ENCODE measurements at places on chromosomes 3 and 15. TPM values are rescaled to one million over a fixed set of nuclear protein-coding genes. Genes with fewer than 3 reads are reported as not detected.

- DNase-seq = peak; percentile 36
These were observed 28.1 kb downstream of the ZNF589 start for GRCh38 chr3:48268936-48269561.

Gene COL8A1
- polyA plus RNA-seq = 1.9 TPM

- DNase-seq = no peak
These were observed 97.8 kb upstream of the IGSF10 start for GRCh38 chr3:151558661-151559060.

Gene GATA2
- 33.8 TPM for polyA plus RNA-seq

GRCh38 chr3:153752405-153753027, 368.7 kb upstream of the ARHGEF26 start:
- no peak for DNase-seq

GRCh38 chr3:133955892-133956291, 60.2 kb upstream of the RAB6B start:
- no peak for DNase-seq

Gene SENP5
- 34.7 TPM for polyA plus RNA-seq
